ENCODE measurements at places on chromosomes 3 and 15.

- no peak for DNase-seq
These were observed 52.8 kb downstream of the PLD1 start for GRCh38 chr3:171757361-171758034.

- DNase-seq: no peak
These were observed 3.6 kb downstream of the OXSR1 start for GRCh38 chr3:38169027-38169317.

DNA sequence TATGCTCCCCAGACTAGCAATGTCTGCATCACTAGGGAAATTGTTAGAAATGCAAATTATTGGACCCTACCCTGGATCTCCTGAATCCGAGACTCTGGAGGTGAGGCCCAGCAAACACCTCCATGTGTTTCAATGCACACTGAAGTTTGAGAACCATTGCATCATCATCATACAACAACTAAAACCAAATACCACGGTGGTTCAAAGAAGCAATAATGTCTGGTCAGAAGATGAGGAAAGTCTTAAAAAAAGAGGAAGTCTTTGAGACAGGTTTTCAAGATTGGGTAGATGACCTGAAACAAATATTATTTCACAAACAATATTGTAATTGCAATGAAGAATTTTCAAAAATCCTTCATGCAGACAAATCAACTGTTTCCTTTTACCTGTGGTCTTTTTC is 60.3 kb upstream of the TRA2B start:
- DNase-seq: no peak

DNA sequence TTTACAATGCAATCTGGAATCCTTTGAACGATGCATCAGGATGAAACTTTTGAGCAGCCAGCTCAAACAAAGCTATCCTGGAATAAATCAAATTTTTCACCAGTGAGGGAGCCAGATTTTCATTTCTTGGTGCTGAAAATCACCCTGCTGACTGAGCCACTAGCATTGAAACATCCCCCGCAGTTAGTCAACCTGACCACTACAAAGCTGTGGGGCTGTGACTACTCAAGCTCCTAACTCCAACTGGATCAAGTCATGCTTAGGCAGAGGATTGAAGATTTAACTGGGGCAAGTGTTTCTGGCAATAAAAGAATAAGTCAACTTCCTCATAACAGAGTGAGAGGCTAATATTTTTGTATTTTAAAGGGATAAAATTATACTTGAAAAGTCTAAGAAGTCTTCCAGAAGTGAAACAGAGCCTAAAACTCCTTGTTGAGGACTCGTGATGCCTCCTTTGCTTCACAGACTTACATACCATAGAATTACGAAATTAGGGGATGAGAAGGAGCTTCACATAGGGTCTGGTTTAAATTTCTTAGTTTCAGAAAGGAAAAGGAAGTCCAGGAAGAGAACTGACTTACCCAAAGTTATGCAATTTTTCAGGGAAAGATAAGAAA is 177.8 kb downstream of the SERPINI1 start:
- no peak for DNase-seq
